Stimulated activated CD4-positive, alpha-beta T cell treated with anti-CD3 and anti-CD28 coated beads, Interleukin-4, amount 100 ng/mL, for 48 hours (primary cell): ENCODE measurements at places on chromosomes 12 and 14.

- no peak for DNase-seq
Measured at GRCh38 chr14:25090716-25091454, 40.9 kb upstream of the STXBP6 start.

- no peak for DNase-seq
Measured at GRCh38 chr12:65868878-65869277, 44.6 kb downstream of the HMGA2 start.

DNA sequence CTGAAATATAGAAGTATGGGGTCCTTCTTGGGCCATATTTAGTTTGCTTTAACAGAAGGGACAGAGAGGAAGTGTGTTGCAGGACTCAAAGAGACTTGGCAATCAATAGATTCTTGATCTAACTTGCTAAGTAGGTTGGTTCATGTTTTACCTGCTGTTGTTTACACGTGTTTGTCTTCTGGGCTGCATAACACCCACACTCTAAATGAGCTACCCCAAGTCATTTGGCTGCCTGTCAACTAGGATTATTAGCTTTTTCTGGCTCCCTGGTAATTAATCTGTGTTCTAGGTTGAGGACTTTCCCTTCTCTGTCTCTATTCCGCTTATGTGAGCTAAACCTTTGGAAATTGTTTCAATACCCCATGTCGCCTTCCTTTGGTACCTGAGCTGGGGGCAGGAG, 10.1 kb upstream of the TBPL2 start:
- no peak for DNase-seq

DNA sequence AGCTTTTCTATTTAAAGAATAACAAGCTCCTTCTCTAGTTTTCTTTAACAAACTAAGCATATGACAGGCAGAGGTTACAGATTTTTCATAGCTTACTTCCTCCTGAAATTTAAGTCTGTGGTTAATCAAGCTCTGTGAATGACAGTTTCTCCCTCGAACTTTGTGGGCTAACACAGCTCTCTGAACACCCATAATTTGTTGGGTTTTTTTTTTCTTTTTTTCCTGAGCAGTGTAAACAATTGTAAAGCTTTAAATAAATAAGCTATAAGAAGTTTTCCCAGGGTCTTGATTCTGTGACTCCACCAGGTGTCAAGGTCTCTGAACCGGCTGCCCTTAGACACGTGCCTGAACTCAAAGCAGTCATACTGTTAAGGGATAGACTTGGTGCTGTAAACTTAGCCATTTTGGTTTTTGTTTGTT, 128.1 kb upstream of the AMIGO2 start:
- no peak for DNase-seq

- DNase-seq: no peak
Measured at GRCh38 chr12:75651342-75651695, 139.9 kb upstream of the KRR1 start.

DNA sequence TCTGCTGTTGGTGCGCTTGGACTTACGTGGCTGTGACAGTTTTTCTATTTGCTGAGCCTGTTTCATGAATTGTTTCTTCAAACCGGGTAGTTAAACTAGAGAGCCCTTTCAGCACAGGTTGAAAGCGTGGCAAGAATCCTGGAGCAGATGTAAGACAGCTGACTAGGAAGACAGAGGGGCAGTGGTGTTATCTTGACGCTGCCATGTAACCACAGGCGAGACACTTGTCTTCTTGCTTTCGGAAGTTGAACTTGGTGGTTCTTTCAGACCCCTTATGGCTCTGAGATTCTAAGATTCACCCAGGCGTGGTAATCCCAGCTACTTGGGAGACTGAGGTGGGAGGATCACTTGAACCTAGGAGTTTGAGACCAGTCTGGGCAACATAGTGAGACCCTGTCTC, 4.3 kb downstream of the EMP1 start:
- no peak for DNase-seq

- no peak for DNase-seq
Measured at GRCh38 chr12:15605881-15606590, 183.2 kb downstream of the EPS8 start.

DNA sequence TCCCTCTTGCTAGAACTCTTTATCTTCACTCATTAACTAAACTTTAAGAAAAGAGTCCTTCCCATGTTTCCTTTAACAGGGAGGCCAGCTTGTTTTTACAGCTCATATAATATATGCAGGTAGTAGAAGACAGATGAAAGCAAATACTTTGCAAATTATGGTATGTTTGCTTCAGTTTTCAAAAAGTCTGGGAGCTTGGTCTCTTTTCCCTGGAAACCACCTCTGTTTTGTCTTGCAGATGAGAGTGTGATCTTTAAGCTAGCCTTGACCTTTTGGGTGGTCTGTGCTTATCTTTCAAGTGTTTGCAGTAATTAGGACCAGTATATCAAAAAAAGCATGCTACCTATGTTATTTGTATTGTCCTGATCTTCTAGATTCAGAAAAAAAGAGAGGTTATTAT, 62.7 kb downstream of the ERC1 start:
- DNase-seq: no peak

DNA sequence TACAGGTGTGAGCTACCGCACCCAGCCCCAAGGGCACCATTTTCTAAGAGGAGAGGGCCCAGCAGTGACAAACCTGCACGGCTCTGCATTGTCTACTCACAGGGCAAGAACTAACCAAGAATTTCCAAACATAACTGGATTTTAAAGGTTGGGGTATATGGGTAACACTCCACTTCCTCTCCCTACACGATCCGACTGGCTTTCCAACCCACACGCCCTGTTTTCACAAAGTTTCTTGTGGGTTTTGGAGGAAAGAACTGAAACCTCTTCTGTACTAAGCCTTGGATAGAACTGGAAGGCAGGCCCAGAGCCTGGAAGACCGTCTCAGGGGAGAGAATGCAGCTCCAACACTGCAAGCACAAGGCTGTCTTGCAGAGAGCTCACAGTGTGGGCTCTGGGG, 24.9 kb downstream of the SNRNP35 start:
- no peak for DNase-seq

- no peak for DNase-seq
Measured at GRCh38 chr12:793711-794110, 41.3 kb downstream of the WNK1 start.

GRCh38 chr14:93936245-93936644, 9.1 kb downstream of the FAM181A start:
- no peak for DNase-seq

DNA sequence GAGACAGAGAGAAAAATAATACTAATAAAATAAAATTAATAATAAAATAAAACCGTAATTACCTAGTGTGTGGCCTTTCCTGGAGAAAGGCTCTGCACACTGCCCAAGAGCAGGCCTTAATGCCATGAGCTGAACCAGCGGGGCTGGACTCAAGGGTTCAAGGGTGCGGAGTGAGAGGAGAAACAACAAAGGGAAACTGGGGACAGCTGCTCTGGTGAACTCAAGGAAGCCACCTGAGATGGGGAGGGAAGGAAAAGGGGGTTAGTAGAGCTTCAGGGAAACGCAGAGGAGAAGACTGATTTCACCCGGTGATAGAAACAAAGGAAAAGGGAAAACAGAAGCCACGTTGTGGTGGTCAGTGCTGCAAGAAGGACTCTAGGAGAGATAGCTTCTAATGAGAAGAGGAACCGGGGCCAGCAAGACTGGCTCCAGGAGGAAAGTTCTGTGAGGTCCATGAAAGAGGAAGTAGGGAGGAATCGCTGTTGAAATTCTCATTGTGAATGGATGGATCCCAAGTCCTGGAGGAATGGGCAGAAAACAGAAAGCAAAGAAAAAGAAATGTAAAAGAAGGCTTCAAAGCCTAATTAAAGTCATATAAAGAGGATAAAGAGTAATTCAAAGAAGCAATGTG, 48.3 kb upstream of the BCL2L14 start:
- no peak for DNase-seq

- no peak for DNase-seq
Measured at GRCh38 chr12:26402648-26403047, 207.3 kb downstream of the SSPN start.

DNA sequence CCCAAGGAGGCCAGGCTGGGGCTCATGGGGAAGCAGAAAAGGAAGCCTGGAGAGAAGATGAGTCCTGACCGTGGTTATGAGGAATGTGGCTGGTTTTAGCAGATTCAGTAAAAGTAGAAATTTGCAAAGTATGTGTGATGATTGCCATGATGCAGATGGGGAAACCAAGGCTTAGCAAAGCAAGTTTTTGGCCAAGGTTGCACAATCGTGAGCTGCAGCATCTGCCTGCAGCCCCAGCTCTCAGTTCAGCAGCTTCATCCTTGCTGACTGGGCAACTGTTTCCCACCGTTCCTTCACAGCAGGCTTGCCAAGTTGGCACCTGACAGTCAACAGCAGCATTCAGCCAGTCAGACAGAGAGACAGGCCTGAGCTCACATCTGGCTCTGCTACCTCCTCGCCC, 656.7 kb downstream of the MED13L start:
- no peak for DNase-seq

- DNase-seq: no peak
Measured at GRCh38 chr14:24818823-24819341, 184.9 kb upstream of the GZMB start.

- no peak for DNase-seq
Measured at GRCh38 chr12:113670742-113671141, 199.1 kb upstream of the LHX5 start.

DNA sequence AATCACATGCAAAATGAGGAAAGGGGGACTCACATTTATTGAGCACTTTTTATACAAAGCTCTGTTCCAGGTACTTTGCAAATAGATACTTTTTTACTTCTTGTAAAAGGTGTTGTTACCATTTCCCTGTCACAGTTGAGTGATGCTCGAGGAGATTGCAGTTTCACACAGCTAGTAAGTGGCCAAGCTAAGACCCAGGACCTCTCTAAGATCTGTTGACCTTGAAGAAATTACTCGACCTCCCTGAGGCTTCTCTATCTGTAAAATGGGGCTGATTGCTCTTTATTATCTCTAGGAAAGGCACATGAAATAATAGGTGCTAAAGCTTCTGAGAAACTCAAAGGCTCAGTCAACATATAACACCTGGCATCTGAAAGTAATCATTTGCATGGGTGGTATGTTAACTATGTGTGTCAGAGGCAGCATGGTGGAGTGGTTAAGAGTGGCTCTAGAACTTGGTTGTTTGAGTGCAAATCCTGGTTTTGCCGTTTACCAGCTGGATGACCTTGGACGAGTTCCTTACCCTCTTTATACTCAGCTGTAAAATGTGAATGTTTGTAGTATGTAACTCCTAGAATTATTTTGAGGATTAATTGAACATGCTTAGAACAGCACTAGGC, 41.5 kb downstream of the IFT81 start:
- no peak for DNase-seq

DNA sequence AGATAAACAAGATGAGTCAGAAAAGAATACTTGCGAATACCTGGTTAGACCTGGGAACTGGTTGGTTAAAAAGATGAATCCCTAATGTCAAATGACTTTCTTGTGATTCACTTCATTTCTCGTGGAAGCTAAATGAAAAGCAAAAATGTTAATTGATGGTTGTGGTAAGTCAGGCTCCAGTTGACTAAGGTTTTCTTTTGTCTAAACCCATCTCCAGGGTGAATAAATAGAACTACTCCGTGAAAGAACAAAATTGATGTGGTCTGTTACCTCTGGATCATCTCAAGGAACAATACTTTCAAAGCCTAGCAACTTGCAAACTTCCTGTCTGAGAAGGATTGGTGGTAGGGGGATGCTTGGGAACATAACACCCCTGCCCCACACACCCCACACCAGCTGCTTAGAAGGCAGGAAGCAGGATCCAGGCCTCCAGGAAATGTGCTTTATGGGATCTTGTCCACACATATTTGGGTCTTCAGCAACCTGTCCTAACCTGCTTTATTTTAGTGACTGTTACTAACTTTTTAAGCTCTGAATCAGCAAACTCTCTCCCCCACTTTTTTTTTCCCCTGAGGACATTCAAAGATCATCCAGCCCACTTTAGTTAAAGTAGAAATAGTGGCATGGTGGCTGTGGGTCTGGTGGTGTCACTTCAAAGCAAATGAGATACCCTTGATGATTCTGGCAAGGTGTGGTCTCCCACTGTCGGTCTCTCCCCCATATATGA, 60.4 kb upstream of the PTHLH start:
- no peak for DNase-seq

DNA sequence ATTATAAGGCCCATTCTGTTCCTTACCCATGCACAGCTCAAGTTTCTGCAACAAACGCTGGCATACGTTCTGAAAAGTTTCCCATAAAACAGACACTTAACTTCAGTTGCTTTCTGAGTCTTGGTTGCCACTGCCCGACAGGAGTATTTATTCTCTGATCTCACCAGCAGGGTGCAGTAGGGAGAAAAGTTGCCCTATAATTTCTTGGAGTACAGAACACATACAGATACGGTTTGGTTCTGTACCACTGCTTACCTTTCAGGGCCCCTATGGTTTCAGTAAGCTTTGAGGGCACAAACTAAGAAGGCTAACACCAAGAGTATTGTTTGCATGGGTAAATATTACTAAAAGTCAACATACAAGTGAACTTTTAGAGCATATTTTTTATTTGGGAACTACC, 77.9 kb downstream of the SPATA7 start:
- no peak for DNase-seq

DNA sequence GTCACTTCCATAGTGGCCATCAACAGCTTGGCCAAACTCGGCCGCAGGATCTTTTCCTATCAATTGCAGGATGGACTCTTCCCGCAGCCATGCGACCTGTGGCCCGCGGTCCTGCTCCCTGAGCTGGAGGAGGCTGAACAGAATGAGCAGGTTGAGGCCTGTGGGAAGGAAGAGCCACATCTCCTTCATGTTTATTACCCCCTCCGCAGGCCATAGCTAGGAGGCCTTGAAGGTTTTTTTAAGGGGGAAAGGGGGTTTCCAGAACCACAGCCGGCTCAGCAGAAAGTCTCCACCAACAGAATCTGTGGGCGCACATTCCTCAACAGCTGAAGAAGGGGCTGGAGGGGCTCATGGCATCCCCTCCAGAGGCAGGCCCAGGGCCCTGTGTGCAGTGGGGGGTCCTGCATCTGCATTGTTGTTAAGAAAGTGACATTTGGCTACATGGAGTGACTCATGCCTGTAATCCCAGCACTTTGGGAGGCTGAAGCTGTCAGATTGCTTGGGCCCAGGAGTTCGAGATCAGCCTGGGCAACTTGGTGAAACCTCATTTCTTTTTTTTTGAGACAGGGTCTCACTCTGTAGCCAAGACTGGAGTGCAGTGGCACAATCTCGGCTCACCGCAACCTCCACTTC, 25.2 kb upstream of the PPP1R13B start:
- no peak for DNase-seq
